Stomach (tissue), 19 donors: ENCODE measurements at places on chromosomes 16 and 17.
A peak's percentile ranks its signal among the peaks of the same experiment; 100 is the strongest.

DNA sequence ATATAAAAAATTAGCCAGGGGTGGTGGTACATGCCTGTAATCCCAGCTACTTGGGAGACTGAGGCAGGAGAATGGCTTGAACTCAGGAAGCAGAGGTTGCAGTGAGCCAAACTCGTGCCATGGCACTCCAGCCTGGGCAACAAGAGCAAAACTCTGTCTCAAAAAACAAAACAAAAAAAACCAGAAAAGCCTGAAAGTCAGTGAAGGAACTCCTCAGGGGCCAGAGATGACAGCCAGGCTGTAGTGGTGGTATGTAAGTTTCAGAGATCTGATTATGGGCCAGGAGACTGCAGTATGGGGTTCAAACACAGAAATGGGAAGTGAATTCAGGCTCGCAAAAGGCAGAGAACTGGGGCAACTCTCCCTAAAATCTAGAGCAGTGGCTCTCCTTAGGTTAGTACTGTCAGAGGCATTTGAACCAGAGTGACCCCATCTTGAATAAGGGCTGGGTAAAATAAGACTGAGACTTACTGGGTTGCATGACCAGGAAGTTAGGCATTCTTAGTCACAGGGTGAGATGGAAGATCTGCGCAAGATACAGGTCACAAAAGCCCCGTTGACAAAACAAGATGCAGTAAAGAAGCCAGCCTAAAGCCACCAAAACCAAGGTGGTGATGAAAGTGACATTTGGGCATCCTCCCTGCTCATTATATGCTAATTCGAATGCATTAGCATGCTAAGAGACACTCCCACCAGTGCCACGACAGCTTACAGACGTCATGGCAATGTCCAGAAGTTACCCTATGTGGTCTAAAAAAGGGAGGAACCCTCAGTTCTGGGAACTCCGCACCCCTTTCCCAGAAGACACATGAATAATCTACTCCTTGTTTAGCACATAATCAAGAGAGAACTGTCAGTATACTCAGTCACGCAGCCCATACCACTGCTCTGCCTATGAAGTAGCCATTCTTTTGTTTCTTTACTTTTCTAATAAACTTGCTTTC, 120.2 kb upstream of the XYLT1 start:
- no peak for DNase-seq

DNA sequence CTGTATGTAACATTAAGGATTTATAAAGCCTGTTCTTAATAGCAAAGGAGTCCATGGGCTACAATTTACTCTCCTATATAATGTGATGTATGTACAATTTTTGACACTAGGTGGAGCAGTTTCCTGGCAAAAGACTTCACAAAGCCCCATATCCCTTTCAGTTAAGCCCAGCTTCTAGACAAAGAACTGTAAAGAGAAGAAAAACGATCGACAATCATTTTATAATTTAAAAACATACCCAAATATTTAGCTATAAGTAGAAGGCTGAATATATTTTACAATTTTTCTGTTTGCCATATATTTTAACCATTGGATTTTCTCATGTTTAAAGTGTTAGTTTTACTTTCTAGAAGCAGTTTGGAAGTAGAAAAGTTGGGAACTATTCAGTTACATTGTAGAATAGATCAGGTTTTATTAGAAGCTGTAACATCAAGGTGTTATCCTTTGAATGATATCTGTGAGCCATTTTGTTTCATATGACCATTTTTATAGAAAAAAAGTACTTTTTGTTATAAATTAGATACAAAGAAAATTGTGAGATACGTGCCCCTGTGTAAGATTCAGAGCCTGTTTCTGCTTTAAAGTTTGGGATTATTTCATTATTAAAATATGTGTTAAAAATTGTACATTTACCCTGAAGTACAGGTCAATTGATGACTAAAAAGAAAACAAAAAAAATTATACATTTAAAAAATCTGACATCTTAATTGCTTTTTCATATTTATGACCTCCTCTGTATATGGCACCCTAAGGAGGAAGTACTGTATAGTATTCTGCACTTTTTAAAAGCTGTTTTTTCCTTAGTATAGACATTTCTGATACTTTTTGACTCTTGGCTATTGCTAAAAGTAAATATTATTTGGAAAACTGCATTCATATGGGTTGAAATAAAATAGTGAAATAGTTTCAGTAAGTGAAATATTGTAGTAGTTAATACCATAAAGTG, 46.3 kb downstream of the VMP1 start:
- DNase-seq, result peak; percentile 93

GRCh38 chr16:84407588-84408313, 39.4 kb downstream of the ATP2C2 start:
- DNase-seq, result peak; percentile 67

DNA sequence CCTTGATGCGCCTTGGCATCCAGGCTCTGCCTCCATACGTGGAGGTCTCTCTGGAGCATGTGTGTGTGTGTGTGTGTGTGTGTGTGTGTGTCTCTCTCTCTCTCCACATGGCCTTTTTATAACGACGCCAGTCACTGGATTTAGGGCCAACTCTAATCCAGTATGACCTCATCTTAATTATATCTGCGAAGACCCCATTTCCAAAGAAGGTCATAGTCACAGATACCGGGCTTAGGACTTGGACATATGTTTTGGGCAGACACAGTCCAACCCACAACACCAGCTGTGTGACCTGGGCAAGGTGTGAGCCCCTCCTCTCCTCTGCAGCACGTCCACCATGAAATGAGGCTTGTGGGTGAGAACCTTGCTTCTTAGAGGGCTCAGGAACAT, 138.4 kb upstream of the PLCG2 start:
- no peak for DNase-seq

DNA sequence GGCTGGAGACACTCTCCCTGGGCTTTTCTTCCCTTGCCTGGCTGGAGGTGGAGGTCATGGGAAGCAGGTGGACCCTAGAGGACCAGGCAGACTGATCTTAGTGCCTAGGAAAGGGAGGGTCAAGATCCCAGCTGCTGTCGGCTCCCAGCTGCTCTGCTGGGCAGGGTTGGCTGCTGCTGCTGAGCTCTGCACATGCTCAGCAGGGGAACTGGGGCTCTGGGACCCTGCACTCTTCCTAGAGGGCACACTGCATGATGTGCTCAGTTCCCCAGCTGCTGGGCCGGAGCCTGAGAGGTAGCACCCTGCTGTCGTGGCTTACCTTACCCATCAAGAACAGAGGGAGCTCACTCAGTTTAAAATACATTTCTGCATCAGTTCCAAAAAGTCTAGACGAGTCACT, 34.3 kb downstream of the VAC14 start:
- no peak for DNase-seq
